ENCODE measurements at places on chromosomes 6 and 20.
A peak's percentile ranks its signal among the peaks of the same experiment; 100 is the strongest.

DNA sequence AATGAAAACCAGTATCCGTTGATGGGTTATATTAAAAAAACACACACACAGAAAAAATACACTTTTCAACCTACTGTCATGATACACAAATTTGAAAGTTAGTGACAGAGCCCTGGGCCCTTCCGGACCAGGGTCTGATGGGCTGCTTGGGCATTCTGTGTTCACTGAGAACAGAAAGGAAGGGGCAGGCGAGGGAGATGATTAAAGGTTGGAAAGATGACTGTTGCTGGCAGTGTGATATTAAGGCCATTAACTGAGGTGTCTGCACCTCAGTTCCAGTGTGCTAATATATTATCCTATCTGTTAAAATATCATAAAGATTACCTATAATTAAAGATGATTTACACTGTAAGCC, 18.7 kb upstream of the QKI start:
- DNase-seq, result no peak

DNA sequence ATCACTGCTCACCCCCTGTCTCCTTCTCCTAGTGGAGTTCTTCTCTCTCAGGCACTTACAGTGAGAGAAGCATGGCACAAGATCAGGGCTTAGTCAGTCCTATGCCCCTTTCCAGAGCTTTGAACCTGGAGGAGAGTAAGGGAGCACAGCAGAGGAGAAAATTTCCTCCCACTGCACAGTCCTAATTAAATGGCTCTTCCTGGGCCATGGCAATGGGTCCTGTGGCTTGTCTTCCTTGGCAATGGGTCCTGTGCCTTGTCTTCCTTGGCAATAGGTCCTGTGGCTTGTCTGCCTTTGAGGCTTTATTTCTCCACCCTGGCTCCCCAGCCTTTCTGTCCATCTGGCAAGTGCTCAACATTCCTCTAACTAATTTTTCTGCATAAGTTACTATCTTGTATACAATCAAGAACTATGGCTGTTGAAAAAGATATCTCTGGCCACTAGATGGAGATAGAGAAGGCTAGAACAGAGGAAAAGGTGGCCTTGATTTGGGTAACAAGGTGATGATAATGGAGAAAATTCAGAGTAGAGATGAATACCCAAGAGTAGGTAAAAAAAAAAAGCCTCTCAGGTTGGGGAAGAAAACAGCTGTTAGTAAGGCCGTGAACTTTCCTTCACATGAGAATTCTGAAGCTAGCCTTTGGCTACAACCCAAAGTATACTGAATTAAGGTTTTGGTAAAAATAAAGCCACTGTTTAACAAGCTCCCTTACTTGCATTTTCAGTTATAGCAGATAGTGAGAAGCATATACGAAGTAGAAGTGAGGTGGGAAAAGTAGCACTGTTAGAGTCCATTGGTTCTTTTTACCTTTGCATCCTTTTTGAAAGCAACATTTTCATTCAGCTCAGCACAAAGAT, 504.9 kb downstream of the DOK5 start:
- peak; percentile 55 for DNase-seq

DNA sequence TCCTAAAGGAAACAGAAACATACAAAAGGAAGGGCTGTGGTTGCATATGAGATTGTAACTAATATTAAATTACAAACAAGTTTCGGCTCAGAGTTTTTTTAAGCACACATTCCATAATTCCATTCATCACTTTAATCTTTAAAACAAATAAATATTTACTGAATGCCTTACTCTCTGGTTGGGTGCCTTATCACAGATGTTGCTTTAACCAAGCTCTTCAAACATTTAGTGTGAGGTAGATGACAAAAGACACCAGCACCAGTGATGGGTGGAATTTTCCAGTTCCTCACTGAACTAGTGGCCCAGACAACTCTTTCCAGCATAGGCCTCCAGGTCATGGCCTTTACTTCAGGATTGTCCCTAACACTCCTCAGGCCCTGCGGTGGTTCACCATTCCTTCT, 58.7 kb downstream of the ARHGAP18 start:
- no peak for DNase-seq

DNA sequence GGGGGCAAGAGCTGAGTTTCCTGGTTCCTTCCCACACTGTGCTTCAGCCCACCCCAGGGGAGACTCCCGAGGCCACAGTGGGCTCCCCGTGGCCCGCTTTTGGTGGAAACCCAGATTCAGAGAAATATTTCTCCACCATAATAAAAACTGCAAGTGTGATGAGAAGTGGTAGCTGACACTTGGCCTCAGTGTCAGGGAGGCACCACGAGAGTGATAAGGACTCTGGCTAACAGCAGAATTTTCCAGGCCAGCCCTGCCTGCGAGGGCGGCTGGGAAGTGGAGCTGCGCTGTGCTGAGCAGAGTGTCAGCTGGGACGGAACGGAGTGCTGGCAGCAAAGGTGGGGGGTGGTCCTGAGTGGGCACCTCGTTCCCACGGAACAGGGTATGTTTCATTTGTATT, 22.5 kb downstream of the SPATA2 start:
- DNase-seq, result no peak

DNA sequence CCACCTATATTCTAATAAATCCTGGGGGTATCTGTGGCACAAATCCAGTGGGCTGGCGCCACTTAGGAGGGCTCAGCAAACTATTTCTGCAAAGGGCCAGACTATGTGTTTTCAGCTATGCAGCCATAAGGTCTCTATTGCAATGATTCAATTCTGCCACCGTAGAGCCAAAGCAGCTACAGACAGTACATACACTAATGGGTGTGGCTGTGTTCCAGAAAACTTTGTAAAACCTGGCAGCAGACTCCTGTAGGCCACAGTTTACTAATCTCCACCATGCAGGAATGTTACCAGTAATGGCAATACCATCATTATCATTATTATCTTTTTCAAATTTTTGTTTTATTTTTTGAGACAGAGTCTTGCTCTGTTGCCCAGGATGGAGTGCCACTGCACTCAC, 65.7 kb downstream of the SULF2 start:
- DNase-seq, result no peak

GRCh38 chr20:46928580-46929132, 34.0 kb downstream of the EYA2 start:
- no peak for DNase-seq

DNA sequence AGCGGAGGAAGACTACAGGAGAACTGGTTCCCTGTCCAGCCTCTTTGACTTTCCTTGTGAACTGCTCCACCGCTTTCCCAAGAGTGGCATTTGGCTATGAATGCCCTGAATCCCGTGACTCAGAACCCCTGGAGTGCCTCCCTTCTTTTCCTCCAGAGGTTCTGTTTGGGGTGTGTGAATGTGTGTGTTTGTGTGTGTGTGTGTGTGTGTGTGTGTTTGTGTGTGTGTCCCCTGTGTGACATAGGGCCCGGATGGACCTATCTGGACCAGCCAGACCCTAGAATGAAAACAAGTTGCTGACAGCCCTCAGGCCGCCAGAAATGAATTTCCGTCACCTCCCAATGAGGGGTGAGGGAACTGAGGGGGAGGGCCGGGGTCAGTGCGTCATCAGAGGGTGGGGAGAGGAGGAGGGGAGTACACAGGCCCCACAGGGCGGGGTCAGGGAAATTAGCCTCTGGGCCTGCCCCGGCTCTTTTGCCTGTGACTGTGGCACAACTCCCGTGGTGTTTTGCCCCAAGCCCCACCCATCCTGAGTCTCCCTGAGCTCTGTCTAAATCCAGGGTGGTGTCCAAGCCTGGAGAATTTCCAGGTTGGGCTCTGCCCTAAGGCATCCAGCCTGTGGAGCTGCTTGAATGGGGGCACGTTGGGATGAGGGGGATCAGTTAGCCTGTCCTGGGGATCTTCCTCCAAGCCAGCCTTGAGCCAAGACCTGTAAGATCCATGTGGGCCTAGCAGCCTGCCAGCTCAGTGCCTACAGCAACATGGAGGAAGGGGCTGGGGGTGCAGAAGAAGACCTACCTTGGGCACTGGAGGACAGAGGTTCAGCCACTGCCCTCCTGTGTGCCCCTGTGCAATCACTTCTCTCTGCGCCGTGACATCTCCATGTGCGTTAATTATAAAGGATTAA, 15.2 kb upstream of the MRPS18A start:
- peak; percentile 88 for DNase-seq

Data from urothelium cell line (cell line).